Stimulated activated CD4-positive, alpha-beta T cell treated with anti-CD3 and anti-CD28 coated beads, Interleukin-1b, Interleukin-23, amount 100 ng/mL, for 1 hour (primary cell): ENCODE measurements at places on chromosomes 12 and 14.

DNA sequence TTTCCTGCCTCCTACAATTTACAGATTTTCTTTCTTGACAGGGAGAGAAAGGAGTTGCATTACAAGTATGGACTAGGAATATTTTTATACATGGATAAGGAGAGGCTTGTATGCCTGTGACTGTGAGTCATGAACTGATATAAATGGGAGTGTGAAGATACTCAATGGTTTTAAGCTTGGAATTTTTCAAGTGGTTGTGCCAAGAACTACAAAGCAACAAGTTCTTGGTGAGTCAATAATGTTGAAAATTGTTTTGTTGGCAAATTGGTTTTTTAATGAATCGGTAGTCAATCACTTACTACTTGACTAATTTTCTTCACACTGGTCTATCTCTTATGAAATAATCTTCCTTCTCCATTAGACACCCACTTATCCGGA is 58.9 kb upstream of the HMGA2 start:
- DNase-seq: no peak

GRCh38 chr12:98612696-98613334 is 19.3 kb downstream of the SLC25A3 start:
- DNase-seq: no peak

- no peak for DNase-seq
These were observed 33.5 kb downstream of the FZD10 start for GRCh38 chr12:130195776-130196175.

DNA sequence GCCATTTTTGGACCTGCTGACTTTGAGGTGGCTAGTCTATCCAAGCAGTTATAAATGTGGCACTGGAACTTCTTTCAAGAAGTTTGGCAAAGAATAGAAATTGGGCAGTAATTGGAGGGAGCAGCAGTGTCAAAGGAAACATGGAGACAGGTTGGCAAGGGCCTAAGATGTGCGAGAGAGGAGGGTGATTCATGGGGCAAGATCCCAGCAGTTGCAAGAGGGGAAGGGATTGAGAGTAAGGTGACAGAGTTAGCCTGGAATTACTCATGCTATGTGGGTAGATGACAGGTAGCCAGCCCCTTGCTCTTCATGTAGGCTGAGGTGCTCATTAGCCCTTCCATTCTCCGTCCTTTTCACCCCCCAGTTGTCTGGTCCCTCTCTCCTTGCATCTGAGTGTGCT is 42.2 kb downstream of the FBXL14 start:
- no peak for DNase-seq
